Pulmonary artery endothelial cell (primary cell): ENCODE measurements at places on chromosomes 2 and 18. TPM values are rescaled to one million over a fixed set of nuclear protein-coding genes. Genes with fewer than 3 reads are reported as not detected.

GRCh38 chr2:149800624-149801542, 213.3 kb upstream of the MMADHC start:
- no peak for DNase-seq

- DNase-seq = no peak
Observed at GRCh38 chr2:214497489-214497888, 86.6 kb downstream of the VWC2L start.

- no peak for DNase-seq
Observed at GRCh38 chr2:231683292-231684235, 24.8 kb upstream of the PTMA start.

HOXD10 gene
- total RNA-seq = not detected in 2 replicates

QPCT gene
- 18.9 and 35.5 TPM in 2 replicates for total RNA-seq

FEV gene
- not detected in 2 replicates for total RNA-seq

SLC23A3 gene
- 0.59 and 2.2 TPM in 2 replicates for total RNA-seq

KHK gene
- total RNA-seq = 2.1 and 4.6 TPM in 2 replicates

DNA sequence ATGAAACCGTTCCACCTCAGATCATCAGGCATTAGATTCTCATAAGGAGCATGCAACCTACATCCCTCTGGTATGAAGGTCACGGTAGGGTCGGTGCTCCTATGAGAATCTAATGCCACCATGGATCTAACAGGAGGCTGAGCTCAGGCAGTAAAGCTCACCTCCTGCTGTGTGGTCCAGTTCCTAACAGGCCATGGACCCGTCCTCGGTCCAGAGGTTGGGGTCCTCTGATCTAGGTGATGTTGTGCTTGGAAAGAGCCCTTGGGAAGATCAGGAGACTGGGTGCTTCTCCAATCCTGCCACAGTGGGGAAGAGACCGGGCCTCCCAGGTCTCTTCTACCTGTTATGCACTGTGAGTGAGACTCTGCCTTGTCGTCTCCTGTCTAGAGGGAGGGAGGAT, 104.6 kb downstream of the ACKR3 start:
- no peak for DNase-seq

- no peak for DNase-seq
Observed at GRCh38 chr2:44515416-44515815, 153.7 kb downstream of the CAMKMT start.

DNA sequence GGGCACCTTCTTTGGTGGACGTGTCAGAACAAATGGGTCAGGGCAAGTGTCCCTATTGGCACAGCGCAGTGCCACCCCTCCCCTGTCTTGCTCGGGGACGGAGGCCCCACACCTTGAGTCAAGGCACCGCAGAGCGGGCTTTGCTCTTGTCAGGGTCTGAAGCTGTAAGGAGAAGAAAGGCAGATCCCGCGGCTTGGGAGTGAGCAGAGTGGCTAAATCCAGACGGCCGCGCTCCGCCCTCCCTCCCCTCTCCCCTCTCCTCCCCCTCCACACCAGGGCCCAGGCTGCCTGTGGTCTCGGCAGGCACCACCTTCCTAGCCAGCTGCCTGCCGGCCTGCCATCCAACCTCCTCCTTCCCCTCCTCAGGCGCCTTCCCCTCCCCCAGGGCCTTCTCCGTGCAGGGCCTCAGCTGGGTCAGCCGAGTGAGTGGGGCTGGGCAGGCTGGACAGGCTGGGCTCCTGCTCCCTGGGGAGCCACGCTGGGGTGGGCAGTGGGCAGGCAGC, 25.8 kb downstream of the SPEG start:
- DNase-seq = no peak

- peak; percentile 53 for DNase-seq
Observed at GRCh38 chr18:48997985-48998831, 47.4 kb upstream of the SMAD7 start.

FZD7 gene
- 0.33 and 0.35 TPM in 2 replicates for total RNA-seq
